NCI-H1436 treated with DMSO at 0.1 percent for 48 hours (cell line): ENCODE measurements at places on chromosomes 2 and 18.

DNA sequence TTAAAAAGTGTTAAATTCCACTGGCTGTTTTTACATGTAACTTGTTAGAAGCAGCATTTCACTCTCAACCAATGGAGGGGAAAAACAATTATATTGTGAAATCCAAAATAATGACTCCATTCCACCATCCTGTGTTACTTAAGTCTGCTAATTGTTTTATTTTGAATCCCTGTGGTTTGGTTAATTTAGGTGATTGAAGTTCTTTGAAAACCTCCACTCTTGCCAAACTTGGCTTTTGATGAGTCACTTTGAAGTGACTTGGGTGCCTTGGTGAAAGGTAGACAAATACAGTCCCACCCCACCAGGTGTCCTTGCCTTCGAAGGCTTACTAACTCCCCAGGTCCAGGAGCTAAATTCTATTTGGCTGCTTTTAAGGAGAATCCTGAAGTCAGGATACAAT lies 1303.8 kb upstream of the NRXN1 start:
- no peak for DNase-seq

GRCh38 chr2:204944927-204945326 lies 399.7 kb downstream of the PARD3B start:
- DNase-seq: no peak

DNA sequence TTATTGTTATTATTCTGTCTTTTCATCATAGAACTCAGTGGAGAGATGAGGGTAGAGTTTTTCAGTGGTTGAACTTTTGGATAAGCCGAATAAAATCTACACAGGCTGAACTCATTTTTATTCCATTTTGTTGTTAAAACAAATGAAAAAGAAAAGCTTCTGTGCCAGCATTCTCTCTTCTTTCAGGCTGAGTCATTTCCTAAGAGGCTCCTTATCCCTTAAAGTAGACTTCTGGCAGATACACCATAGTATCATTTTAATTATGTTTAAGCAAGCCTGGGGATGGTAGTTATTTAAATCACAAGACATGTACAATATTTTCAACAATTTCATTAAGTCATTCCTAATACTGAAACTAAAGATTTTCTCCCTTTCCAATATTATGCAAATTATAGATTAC lies 1364.0 kb upstream of the NRXN1 start:
- DNase-seq: no peak

- DNase-seq: no peak
These were observed 7.0 kb upstream of the CLIP4 start for GRCh38 chr2:29108225-29108624.

GRCh38 chr18:35969676-35970075 lies 2.8 kb upstream of the RMP24 start:
- DNase-seq: no peak

- no peak for DNase-seq
These were observed 133.0 kb upstream of the MYO3B start for GRCh38 chr2:170044751-170045478.

DNA sequence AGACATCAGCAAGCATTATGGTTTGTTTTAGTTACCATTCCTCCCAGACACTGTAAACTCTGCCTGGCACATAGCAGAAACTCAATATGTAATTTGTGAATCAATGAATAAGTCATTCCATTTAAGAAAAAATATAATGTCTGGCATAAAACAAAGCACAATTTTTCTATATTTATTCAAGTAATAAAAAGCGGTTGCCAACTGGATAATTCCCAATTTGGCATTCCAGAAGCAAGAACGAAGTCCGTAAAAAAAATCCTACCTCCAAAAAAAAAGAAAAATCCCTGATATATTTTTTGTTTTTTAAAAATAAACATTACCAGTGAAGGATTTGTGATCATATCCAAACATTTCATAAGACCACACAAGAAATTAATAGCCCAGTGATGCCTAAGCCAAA lies 351.3 kb upstream of the LRRTM4 start:
- DNase-seq: no peak

DNA sequence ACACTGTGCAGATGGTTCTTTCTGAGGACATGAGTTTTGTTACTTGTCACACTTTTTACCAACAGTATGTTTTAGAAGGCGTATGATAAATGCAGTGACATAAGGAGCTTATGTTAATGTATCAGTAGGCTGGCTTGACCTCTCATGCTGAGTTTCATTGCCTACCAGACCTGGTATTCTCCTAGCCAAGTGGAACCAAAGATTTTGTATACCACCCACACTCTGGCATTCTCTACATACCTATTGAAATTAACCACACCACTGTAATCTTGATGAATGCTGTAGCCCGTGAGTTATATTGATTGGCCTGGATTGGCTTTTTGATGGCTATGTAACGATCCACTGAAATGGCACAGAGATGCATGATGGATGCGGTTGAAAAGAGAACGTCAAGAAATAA lies 11.4 kb downstream of the HTR2B start:
- DNase-seq: no peak

DNA sequence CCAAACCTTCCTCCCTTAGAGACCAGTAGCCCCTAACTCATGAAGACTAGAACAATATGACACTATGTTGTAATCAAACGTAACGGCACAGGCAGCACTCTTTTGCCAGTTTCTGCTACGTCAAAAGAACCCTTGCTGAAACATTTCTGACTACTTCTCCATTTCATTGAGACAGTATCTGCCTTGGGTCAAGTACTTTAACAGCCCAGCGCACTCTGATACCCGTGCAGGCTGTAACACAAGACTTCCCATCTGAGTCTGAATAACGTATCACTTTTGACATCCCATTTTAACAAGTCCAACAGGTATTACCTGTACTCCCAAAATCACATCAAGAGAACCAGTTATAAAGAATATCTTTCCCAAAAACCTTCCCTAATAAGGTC lies 38.4 kb downstream of the TBC1D8 start:
- no peak for DNase-seq

GRCh38 chr2:119248311-119248710 lies 24.7 kb downstream of the STEAP3 start:
- no peak for DNase-seq

DNA sequence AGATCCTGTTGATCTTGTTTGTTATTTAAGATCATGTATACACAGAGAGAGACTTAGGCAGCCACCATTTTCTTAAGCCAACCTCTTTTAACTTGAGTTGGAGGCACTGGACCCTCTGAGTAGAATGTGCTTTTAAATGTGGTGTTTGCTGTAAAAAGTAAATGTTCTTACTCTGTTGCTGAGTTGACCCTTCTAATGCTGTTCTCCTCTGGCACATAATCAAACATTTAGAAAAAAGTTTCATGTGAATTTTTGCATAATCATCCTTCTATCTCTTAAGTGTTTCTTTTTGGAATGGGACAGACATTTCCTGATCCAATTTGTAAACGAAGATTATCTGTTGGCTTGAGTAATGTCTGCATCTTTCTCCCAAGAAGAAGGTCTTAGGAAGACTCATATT lies 255.1 kb upstream of the ETAA1 start:
- DNase-seq: no peak

DNA sequence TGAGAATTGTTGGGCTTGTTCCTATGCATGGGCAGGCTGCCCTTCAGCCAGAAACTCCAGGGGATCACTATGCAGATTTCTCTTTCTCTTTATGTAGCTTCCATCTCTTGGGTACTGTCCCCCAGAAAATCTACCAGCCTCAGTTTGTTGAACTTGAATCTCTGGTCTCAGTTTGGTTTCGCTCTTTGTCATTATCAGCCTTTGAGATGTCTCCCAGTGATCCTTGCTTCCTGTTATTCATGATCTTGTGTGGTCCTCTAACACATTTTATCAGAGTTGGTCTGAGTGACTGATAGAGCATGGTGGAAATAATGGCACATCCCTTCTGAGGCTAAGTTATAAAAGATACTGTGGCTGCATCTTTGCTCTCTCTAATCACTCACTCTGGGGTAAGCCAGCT lies 7.8 kb downstream of the TMEM87B start:
- no peak for DNase-seq

DNA sequence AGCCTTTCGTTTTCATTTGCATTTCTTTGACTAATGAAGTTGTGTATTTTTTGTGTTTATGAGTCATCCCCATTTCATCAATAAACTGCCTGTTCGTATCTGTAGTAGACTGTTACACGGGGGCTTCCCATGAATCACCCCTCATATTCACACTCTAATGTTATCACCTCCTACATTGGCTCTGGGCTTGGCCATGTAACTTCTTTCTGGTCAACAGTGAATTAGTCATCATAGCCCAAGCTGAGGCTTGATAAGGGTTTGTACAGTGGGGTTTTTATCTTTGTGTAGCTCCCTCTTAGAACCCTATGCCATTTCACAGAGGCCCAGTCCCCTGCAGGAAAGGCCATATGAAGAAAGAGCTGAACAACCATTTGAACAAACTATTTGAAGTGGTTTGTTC lies 151.0 kb downstream of the CCBE1 start:
- no peak for DNase-seq

- no peak for DNase-seq
These were observed 356.4 kb upstream of the ACVR2A start for GRCh38 chr2:147488472-147488871.

GRCh38 chr2:234033174-234033573 lies 17.3 kb upstream of the SPP2 start:
- DNase-seq: no peak
